Stimulated activated CD4-positive, alpha-beta T cell treated with anti-CD3 and anti-CD28 coated beads, Interleukin-2, amount 100 ng/mL, for 4 hours (primary cell): ENCODE measurements at places on chromosomes 12 and 14.

DNA sequence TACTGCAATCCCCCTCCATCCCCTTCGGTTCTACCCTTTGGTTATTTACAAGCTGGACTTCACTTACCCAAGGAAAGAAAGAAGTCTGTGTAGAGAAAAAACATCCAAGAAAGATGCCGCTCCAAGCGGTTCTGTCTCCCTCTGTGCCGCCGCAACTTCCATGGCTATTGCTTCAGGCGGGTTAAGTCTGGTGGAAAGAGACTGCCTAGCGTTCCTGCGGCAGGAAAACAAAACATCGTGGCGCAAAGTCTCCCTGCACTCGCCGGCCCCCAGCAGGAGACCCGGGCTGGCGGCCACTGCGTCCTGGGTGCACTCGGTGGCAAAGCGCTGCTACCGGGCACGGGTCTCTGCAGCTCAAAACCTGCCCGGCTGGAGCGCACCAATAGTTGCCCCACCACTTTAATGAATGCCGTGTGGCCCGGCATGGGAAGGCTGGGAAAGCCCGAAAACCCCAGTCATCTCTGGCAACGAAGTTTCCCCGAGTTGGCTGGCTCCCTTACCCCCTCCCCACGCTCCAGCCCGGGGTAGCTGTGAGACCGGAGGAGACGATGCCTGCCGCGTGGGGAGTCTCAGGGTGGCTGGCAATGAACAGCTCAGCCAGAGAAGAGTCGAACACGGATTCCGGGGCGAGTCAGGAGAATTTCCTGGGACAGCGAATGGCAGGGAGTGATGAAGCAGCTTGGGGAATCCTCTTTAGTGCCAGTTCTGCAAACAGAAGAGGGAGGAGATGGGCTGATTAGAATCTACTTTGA lies 3.5 kb upstream of the KCNK10 start:
- DNase-seq: no peak

DNA sequence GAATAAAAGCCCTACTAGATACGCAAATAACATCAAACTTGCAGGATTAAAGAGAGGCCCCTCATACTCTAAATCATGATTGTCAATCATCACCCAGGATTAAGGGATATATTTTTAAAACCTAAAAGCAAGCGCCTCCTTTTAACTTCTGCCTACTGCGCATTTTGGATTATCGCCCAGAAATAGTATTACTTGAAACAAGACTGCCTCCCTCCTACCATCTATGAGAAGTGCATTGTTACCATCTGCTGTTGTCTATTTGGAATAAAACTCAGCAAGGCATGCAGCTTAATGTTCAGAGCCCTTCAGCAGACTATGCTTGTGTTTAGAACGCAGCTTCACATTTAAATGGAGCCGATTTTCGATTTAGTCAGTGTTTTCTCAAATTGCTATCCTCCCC lies 79.6 kb downstream of the EXOC5 start:
- DNase-seq: no peak

GRCh38 chr12:570435-570920 lies 92.8 kb downstream of the NINJ2 start:
- no peak for DNase-seq

DNA sequence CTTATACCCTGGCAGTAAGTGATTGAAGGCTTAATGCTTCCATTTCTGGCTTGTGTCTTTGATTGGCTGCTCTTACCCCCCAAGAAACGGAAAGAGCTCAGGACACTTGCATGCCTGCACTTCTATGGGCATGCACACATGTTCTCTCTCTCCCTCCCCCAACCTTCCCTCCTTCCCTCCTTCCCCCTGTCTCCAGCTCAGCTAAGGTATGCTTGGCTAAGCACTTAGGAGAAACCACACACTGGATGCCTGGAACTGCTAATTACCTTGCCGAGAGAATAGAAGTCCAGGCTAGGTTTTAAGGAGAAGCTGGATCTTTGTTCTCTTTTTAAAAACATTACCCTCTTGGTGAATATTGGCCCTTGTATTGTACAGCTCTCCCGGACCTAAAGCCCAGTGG lies 1072.8 kb upstream of the TMEM132C start:
- DNase-seq: no peak

- DNase-seq: no peak
Measured at GRCh38 chr14:23324993-23325392, 3.7 kb downstream of the PABPN1 start.

- DNase-seq: no peak
Measured at GRCh38 chr12:105332925-105333324, 2.4 kb downstream of the C12orf75 start.

DNA sequence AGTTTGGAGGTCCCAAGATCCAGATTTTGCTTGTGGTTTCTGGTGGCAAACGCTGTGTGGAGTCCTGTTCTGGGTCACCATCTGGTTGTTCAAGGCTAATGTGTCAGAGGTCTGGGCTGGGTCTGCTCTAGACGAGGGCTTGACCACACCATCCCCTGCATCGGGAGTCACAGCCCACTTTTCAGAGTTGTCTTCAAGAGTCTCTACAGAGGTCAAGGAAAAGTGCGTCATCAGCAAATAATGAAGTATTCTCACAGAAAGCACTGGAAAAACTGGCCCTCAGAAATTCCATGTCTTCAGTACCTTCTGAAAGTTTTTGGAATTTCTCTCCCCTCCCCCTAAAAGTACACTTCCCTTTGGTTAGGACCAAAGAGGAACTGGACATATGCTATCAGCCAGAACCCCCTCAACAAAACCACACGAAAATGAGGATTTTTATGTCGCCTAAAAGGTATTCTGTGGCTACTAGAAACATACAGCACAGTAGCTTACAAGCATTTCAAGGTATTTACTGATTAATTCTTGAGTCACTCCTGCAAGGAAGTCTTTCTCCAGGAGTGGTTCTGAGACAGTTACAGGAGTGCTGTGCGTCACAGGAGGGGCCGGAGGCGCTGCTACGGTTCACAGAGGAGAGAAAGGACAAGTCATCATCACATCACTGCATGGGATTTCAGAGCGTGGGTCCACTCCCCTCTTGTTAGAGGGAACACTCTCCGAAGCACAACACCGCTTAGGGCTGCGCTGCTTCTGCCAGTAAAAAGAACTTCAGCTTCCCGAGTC lies 35.4 kb downstream of the RAD52 start:
- no peak for DNase-seq
